Thoracic aorta (tissue), 2 donors: ENCODE measurements at places on chromosomes 1 and 21. TPM values are rescaled to one million over a fixed set of nuclear protein-coding genes. Genes with fewer than 3 reads are reported as not detected.
A peak's percentile ranks its signal among the peaks of the same experiment; 100 is the strongest.

DNA sequence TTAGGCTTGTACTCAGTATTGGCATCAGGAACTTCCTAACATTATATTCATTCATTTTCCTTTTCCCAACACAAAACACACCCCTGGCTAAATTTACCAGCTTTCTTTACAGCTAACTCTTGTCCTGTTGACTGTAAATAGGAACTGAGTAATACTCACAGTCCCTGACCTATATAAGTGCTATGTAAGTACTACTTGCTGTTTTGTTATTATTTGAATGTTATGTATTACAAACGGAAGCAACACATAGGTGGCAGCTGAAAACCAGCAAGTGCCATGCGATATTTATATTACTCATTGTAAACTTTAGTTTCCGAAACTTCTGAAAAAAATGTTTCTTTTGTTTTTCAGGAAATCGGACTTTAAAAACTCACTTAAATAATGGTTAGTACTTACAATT lies 21.5 kb downstream of the PTGER3 start:
- peaks cover 53% of the 10 kb centered on the region for H3K4me1 ChIP-seq
- peak overlapping the region; percentile 15 for H3K27ac ChIP-seq
- no peaks in the 10 kb centered on the region for H3K36me3 ChIP-seq
- no peaks in the 10 kb centered on the region for H3K27me3 ChIP-seq
- no peak overlapping the region for H3K4me3 ChIP-seq

- H3K27me3 ChIP-seq: no peaks in the 10 kb centered on the region
- no peaks in the 10 kb centered on the region for H3K4me1 ChIP-seq
- H3K36me3 ChIP-seq: no peaks in the 10 kb centered on the region
Measured at GRCh38 chr1:97870589-97870988, 50.2 kb downstream of the DPYD start.

DNA sequence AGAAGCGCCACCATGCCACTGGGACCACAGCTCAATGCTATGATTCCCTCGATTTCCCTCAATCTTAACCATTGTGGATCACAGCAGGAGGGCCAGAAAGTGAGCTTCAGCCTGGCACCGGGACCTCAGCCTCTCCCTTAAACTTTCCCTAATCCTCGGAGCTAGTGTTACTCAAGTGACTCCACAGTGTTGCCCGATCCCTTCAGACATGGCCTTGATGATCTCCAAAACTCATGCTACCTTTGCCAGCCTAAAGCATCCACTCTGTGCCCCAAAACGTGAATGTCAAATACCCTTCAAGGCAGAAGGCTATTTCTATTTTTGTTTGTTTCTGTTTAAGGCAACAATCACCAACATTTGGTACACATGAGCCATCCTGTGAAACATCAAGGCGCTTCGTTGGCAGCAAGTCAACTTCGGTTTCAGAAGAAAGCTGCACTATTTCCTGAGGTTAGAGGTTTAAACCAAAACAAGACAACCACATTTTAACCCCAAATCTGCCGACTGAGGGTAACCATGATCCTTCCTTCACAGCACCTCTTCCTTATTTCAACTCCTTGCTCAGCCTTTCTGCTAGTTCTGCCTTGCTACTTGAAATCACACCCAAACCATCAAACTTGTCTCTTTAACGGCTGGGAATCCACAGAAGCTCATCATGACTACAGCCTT lies 94.4 kb upstream of the KRTAP19-8 start:
- H3K27me3 ChIP-seq: no peaks in the 10 kb centered on the region
- no peaks in the 10 kb centered on the region for H3K36me3 ChIP-seq
- no peak for DNase-seq
- no peaks in the 10 kb centered on the region for H3K4me1 ChIP-seq
- no peak overlapping the region for H3K27ac ChIP-seq
- H3K4me3 ChIP-seq: no peak overlapping the region

- no peaks in the 10 kb centered on the region for H3K36me3 ChIP-seq
- no peaks in the 10 kb centered on the region for H3K4me1 ChIP-seq
- no peak overlapping the region for H3K27ac ChIP-seq
- DNase-seq: no peak
Measured at GRCh38 chr1:69743146-69743545, 175.4 kb downstream of the LRRC7 start.

- no peaks in the 10 kb centered on the region for H3K4me1 ChIP-seq
- peak overlapping the region; percentile 35 for H3K4me3 ChIP-seq
- H3K36me3 ChIP-seq: no peaks in the 10 kb centered on the region
- no peaks in the 10 kb centered on the region for H3K27me3 ChIP-seq
- peak overlapping the region; percentile 68 for H3K27ac ChIP-seq
Measured at GRCh38 chr1:94648225-94649007, 106.9 kb upstream of the F3 start.

- no peak for DNase-seq
- H3K27ac ChIP-seq: no peak overlapping the region
- no peaks in the 10 kb centered on the region for H3K4me1 ChIP-seq
- H3K4me3 ChIP-seq: no peak overlapping the region
Measured at GRCh38 chr1:58939666-58940370, 156.0 kb upstream of the JUN start.

DNA sequence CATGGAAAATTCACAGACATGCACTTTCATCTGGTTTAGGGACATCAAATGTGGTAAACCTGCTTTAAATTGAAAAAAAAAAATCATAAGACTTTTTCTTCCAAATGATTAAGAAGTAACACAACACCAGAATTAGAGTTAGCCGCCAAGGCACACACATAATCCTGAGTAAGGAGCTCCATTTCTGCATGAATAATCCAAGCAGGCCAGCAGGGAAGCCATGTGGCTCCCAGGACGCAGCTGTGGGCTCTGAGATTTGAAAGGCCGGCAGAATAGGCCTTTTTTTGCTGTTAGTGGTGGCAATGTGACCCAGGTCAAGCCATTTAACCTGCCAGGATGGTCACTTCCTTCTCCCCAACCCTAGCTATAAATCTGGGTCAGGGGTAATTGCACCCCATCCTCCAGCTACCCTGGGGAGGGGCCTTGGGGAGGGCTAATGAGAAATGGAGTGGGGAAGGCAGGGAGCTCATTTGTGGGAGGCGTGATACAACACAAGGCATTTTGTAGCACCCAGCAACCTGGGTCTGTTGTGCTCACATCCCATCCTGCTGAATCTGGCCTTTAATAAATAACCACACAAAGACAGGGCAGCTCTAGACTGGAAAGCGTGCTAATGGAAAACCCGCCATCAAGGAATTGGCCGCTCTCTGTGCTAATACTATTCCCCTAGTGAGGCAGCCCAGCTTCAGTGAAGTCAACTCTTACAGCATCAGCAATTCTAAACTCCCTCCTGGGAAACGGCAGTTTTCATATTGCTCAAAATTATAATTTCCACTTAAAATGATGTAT lies 178.5 kb downstream of the RHOU start:
- H3K4me3 ChIP-seq: no peak overlapping the region
- no peak overlapping the region for H3K27ac ChIP-seq
- no peak for DNase-seq
- no peaks in the 10 kb centered on the region for H3K4me1 ChIP-seq

DNA sequence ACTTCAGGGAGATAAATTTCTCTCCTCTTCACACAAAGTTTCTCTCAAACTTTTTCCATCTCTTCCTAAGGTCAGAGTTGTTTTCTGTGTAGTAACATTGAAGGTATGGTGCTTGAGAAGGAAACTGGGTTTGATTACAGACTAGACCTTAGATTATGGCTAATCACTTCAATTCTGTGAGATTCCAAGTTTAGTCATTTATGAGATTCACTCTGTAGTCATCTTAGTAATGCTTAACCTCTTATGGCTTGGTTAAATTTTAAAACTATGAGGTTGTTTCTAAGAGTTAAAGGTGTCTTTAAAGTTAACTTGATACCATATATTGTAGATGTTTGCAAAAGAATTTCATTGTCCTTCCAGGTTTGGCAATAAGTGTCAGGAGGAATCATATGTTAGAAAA lies 1092.2 kb downstream of the KCNT2 start:
- no peaks in the 10 kb centered on the region for H3K36me3 ChIP-seq
- H3K4me1 ChIP-seq: no peaks in the 10 kb centered on the region
- no peak overlapping the region for H3K4me3 ChIP-seq
- H3K27ac ChIP-seq: no peak overlapping the region
- no peak for DNase-seq
- H3K27me3 ChIP-seq: no peaks in the 10 kb centered on the region

GRCh38 chr21:29145354-29145782 lies 14.9 kb downstream of the MAP3K7CL start:
- H3K4me3 ChIP-seq: peak overlapping the region; percentile 30
- no peaks in the 10 kb centered on the region for H3K27me3 ChIP-seq
- peak; percentile 29 for DNase-seq
- H3K36me3 ChIP-seq: no peaks in the 10 kb centered on the region
- peaks cover 34% of the 10 kb centered on the region for H3K4me1 ChIP-seq

The KISS1 gene
- total RNA-seq: not detected

The ECM1 gene
- 54.0 TPM for total RNA-seq
